AML-193 (cell line): ENCODE measurements at places on chromosomes 13 and 19.

DNA sequence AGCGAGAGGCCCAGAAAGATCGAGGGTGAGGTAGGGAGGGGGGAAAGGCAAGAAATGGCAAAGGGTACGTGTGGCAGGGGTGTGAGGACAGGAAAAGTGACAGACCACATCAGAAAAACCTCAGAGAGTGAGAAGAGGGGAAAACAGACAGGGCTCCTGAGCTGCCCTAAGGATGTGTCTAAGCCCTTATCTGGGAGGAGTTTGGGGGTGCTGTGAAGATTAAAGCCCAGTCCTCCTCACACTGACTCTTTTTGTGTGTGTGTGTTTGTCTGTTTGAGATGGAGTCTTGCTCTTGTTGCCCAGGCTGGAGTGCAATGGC is 703 bp upstream of the PTH2 start:
- DNase-seq: no peak

- no peak for DNase-seq
Observed at GRCh38 chr13:66950666-66951065, 279.5 kb downstream of the PCDH9 start.

- DNase-seq: no peak
Observed at GRCh38 chr13:107865643-107866031, 349.7 kb downstream of the LIG4 start.

GRCh38 chr13:48579165-48579918 is 46.5 kb upstream of the RCBTB2 start:
- peak; percentile 93 for DNase-seq

- DNase-seq: no peak
Observed at GRCh38 chr19:42242069-42242511, 312 bp downstream of the GSK3A start.

GRCh38 chr19:2455851-2456570 is 748 bp downstream of the LMNB2 start:
- DNase-seq: peak; percentile 13

DNA sequence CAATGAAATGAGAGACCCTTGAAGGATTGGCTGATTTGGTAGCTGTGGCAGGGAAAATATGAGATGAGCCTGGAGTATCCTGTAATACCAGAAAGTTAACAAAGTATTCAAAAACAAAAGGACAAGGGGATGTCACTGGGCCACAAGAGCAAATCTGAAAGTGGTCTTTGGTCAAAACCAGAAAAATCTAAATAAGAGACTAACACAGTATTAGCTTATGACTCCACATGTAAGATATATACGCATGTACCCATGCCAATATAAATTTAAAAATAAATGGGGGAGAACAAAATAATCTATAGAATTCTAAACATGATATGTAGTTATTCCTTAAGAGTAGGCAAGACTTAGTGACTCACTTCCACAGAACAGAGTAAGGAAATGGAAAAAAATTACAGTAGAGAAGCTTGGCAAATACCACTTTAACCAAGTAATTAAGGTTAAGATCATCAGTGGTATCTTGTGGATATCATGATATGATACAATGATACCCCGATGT is 16.9 kb downstream of the KLF12 start:
- no peak for DNase-seq

DNA sequence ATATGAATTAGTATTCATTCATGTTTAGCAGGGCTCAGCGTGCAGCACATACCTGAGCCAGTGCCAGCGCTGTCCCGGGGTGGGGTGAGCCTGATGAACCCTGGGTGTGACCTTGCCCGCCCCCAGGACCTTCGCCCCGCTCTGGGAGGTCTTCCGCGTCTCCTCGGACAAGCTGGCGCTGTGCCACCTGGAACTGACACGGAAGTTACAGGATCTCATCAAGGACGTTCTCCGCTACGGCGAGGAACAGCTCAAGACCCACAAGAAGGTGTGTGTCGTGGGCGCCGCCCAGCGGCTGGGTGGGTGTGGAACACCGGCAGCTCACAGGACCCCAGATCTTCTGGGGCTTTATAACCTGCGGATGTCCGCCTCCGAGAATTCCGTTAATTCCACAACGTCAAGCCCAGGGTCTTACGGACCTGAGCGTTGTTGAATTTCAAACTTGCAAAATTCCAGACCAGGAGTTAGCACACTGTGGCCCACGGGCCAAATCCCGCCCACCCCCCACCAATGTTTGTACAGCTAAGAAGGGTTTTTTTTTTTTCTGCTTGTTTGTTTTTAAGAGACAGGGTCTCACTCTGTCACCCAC is 15.4 kb downstream of the FCHO1 start:
- DNase-seq: no peak

DNA sequence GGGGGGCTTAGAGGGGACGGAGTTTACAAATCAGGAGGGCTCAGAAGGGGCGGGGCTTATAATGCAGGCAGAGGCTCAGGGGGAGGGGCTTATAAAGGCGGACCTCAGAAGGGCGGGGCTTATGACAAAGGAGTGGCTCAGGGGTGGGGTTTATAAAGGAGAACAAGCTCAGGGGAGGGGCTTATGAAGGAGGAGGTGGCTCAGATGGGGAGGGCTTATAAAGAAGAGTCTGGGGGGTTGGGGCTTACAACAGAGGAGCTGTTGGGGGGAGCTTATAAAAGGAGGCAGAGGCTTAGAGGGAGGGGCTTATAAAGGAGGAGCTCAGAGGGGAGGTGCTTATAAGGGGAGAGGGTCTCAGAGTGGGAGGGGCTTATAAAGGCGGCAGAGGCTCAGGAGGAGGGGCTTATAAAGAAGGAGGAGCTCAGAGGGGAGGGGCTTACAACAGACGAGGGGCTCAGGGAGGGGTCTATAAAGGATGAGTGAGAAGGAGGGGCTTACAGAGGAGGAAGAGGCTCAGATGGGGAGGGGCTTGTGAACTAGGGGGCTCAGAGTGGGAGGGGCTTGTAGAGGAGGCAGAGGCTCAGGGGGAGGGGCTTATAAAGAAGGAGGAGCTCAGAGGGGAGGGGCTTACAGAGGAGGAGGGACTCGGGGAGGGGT is 1.0 kb downstream of the SMIM24 start:
- DNase-seq: peak; percentile 67

DNA sequence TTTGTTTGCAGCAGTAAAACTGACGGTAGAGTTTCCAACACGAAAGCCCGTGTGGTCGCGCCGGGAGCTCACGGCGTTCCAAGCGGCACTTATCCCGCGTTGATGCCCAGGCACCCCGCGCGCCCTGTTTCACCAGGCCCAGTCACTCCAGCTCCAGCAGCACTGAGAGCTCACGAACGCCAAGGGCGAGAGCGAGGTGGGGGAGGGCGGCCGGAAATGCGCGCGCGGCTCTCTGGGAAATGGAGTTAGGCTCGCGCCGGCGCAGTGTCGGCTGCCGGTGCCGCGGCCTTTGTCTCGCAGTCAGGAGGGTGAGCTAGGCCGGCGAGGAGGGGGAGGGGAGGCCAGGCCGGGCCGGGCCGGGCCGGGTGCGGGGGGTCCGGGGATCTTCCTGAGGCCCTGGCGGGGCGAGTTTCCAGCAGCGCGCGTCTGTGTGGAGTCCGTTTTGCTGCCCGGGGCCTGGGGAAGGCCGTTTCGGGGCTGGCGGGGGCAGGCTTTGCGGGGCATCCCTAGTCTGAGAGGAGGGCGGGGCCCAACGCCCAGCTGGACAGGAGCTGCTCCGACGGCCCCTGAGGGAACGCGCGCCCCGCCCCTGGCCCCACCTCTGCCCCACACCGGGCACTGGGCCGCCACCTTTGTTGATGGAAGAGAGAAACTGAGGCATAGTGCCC is at the start of gene ZNF135:
Gene ZNF135, plus strand, starts transcription at position 280 of the 668 bp plus-strand sequence. CDS start 721 bp downstream, outside the sequence.
- no peak for DNase-seq

DNA sequence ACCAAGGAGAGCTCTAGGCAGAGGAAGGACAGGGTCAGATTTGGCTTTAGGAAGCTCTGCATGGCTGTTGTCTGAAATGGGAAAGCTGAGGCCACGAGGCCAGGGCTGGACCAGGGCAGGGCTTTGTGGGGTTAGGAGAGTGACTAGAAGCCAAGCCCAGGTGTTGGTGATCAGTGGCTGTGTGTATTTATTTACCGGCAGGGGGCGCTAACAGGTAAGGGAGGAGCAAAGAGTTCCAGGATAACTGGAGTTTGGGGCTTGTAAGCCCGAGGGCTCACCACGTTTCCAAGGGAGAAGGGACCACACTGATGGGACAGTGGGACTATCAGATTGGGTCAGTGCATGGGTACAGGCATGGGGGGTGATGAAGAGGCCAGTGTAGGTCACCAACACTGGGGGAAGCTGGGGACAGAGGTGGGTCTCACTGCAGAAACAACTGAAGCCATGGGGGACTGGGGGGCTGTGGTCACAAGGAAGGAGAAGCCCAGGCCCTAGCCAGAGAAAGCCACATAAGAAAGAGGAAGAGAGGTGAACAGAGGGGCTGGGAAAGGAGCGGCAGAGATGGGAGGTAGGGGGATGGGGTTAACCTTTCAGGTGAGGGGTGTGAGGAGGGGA is 3.9 kb downstream of the TMEM147 start:
- peak; percentile 52 for DNase-seq

DNA sequence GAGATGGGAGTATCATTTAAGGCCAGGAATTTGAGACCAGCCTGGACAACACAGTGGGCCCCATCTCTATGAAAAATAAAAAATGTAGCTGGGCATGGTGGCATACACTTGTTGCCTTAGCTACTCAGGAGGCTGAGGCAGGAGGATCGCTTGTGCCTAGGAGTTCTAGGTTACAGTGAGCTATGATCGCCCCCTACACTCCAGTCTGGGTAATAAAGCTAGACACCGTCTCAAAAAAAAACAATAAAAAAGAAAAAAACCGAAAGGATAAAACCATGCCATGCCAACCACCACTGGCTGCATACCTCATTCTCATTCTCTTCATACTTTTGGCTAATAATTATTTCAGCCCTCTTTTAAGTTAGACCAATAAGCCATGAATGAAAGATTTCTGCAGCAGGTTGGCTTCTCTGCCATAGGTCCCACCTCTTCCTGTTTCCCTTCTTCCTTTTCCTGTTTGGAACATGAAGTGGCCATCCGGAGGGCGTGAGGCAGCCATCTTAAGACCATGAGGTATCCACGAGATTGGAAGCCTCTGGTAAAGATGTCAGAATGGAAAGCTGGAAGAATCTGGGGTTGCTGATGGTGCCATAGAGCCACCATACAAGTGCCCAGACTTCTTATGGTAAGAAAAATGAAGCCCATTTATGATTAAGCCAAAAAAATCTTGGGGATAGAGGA is 171.3 kb downstream of the CACNA1A start:
- no peak for DNase-seq

- no peak for DNase-seq
Observed at GRCh38 chr13:82747958-82748357, 1134.3 kb downstream of the SLITRK1 start.

DNA sequence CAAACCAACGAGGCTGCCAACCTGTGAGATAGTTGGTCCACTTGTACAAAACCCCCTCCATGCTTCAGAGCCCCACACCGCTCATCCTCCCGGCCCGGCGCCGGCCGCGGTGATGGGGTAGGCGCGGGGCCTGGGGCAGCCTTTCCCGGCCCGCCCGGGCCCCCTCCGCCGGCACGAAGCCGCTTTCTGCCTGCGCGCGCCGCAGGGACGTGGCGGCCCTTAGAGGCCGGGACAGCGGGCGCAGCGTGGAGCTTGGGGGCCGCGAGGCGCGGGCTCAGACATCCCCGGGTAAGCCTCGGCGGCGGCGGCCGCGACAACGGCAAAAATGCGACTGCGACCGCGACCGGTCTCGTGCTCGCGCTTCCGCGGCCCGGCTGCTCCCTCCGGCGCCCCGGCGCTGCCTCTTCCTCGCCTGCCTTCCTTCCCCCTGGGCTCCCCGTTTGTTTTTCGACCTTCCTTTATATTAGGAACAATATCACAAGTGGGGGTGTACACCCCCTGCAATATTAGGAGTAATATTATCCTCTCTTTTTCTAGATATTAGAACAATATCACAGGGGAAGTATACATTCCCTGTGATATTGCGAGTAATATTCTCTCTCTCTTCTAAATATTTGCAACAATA is 53.9 kb upstream of the CEACAM21 start:
- DNase-seq: no peak

- DNase-seq: no peak
Observed at GRCh38 chr13:80245162-80245733, 95.7 kb downstream of the SPRY2 start.

DNA sequence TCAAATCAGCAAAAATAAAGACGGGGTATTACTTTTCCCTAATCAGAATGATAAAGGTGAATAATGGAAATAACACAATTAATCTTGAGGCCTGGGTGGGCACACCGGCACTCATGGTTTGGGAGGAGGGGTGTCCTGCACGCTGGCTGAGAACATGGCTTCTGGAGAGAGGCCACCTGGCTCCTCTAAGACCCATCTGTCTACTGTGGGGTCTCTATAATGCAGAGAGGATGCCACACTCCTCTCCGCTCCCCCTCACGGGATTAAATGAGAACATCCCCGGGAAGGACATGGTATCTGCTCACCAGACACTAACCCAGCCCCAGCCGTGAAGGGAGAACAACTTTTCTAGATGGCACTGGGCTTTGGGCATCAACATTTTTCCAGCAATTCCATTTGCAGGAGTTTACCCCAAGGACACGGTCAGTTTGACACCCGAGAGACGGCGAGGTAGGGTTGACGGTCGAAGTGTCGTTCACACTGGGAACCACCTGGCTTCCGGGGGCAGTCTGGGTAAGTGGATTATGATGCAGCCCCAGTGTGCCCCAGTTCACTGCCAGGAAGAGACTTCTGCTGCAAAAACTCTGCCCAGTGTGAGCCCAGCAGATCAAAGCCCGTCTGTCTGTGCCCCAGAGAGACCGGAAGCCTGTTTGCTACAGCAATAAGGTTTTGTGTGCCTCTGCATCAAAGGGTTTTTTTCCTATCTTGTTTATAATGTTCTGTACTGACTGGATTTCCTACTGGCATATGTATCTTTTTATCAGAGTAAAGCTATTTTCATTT is 56.6 kb downstream of the CEBPG start:
- DNase-seq: no peak

DNA sequence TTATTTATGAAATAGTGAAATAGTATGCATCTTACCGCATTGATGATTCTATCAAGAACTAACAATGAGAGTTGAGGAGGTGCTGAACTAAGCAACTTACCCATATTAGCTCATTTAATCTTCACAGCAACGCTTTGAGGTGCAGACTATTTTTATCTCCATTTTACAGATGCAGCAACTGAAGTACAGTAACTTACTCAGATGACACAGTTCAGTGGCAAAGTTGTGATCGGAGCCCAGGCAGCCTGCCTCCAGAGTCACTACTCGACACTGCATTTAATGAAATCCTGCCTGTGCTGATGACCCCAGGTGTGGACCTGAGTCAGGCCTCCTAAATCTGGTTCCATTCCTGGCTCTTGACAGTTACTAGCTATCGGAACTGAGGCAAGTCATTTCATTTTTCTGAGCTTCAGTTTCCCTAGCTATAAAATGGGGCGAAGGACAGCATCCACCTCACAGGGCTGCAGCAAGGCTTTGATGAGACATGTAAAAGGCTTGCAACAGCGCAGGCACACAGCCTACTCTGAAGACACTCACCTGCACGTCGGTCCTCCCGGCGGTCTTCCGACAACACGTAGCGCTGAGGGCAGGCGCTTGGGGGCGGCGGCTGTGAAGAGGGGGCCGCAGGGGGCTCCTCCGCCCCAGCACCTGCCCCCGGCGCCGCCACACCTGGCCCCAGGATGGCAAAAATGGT is 1.5 kb downstream of the MYPOP start:
- no peak for DNase-seq
